NCI-H526 (cell line): ENCODE measurements at places on chromosomes 1 and 21.

DNA sequence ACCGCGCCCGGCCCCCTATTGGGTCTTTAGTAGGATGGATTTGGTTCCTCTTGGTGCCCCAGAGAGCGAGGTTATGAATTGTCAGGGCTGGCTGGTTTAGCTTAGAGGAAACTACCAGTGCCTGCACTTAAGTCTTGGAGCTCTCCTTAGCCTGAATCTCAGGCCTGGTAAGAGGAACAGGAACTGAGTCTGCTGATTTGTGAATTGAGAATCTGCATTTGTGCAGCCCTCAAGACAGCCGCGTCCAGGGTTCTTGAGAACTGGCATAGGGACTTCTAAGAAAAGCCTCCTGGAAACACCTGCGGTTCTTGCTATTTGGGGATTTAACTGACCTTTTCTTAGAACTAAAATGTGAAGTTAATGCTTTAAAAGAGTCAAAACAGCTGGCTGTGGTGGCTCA, 1.7 kb downstream of the NECAP2 start:
- DNase-seq: no peak

GRCh38 chr1:203645996-203646395, 19.4 kb downstream of the ATP2B4 start:
- DNase-seq: no peak

DNA sequence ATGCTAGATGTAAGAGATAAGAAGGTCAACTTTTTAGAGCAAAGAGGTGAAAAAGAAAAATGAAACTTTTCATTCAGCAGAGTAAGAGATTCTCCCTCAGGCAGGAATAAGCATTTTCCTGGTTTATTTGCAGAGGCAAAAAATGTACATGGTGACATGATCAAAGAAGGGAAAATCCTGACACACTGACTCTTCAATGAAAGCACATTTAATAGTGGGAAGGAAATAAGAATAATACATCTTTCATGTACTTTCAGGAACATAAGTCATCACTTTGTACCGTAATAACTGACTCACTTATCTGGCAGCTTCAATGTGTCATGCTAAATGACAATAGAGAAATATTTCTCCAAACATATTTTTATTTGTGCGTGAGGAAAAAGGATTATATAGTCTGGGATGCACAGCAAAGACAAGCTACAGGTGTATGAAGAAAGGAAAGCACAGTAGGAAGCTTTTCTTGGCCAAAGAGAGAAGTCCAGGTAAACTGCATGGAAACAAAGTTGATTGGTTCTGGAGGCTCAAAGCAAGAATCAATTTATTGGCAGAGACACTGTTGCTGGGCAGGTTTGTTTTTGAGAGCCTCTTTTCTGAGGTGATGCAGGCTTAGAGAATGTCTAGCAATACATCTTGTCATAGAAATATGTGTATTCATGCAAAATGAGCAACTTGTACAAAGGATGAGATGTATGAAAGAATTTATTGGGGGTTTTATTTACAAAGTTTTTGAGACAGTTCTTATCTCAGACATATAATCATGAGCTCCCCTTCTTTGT, 1409.0 kb downstream of the PLA2G4A start:
- DNase-seq: no peak

DNA sequence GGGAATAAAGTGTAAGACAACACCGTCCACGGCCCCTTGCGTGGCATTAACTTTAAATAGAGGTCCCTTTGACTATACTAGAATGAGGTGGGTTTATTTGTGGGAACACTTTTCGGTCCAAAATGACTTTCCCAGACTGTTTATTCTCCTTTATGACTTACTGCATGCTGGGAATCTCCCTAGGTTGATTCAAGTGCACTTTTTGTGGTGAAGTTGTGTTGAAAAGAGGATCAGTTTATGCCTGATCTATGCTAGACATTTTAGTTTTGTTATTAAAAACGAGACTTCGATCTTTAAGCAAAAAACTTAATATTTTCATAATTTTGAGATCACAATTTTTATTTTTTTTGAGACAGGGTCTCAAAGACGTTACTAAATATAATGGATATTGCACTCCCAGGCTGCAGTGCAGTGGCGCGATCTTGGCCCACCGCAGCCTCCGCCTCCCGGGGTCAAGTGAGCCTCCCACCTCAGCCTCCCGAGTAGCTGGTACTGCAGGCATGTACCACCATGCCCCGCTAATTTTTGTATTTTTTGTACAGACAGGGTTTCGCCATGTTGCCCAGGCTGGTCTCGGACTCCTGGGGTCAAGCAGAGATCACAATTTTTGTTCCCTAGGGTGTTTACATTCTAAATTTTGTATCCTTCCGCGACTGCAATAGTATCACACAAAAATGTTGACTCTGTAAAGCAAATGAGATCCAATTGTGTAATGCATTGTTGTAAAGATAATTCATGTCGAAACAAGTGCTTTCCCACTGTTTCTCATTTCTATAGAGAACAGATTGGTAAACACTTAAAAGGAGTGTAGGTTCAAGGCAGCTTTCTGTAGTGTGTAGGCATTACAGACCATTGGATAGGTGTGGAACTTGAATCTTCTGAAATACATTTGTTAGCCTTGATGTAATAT, 1.6 kb downstream of the CDC42 start:
- DNase-seq: no peak

GRCh38 chr21:28482657-28483056, 510.0 kb downstream of the LTN1 start:
- no peak for DNase-seq

DNA sequence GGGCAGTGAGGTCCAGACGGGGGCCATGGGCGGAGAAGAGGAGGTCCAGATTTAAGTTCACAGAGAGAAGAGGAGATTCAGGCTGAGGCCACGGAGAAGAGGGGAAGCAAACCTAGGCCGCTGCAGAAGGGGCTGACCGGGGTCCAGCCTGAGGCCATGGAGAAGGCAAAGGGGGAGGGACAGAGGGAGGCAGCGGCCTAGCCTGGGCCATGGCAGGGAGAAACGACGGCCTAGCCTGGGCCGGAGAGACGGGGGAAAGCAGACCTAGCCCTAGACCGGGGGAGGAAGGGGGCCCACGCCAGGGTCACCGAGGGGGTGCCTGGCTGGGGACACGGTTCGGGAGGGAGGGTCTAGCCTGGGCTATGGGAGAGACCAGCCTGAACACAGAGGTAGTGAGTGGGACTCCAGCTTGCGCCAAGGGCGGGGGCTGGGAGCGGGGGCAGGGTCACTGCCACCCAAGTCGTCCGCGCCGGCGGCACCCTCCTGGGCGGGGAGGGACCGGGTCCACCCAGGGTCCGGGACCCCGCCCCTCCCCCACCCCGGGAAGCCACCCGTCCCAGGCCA, 459 bp downstream of the CAPZB start:
- peak; percentile 46 for DNase-seq

DNA sequence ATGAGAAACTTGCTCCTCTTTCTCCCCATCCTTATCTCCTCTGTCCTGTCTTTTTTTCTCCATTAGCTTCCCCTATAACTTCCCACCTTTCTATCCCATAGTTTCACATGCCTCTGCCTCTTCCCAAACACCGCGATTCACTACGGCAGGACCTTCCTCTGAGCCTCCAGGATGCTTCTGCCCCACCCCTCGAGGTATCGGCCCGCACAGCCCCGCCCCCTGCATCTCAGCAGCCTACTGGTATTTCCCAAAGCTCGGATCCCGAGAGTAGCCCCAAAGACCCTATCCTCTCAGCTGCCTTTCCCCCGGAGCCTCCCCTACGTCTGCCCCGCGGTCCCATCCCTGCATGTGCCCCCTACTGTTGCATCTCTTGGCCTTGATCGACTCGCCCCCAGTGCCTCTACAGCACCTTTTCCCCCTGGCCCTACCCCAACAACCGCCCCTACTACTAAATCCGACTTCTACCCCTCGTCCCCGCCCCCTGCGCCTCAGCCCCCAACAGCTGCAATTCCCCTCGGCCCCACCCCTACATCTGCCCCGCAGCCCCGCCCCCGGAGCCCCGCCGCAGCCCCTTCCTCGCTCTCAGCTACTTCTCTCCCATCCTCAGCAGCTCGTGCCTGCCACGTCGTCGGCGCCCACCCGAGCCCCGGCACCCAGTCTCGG, 512 bp downstream of the PIAS3 start:
- DNase-seq: peak; percentile 94

DNA sequence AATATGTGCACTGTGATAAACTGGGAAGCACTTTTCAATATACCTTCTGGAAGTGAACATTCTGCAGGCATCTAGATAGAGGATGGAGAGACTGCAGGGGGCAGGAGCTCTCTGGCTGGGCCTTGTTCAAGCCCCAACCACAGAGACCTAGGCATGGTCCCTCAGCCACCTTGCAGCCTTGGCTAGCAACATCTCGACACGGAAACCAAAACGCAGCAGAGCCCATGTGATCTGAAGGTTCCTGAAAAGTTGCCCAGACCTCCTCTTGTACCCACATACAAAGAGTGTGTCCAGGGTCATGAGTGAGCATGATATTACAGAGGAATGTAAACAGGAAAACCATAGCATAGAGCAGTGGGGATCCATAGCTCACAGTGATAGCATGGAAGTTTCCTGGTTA, 33.1 kb upstream of the SAMD11 start:
- DNase-seq: no peak

DNA sequence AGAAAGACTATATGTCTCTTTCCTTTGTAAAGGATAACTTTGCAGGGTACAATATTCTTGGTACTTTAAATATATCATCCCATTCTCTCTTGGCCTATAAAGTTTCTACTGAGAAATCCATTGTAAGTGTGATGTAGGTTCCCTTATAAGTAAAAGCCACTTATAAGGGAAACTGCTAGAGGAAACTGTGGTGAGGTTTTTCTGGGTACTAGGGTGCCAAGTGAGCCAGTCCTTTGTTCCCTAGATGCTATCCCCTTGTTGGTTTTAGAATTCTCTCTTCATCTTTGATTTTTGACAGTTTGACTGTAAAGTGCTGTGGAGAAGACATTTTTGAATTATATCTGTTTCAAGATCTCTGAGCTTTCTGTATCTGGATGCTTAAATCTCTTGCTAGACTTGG, 108.9 kb upstream of the NEK7 start:
- DNase-seq: no peak
